ENCODE measurements at places on chromosomes 12 and 14.

GRCh38 chr14:75522224-75522982 is at the start of gene BATF:
Gene BATF, plus strand, starts transcription at chr14:75522469. Its CDS starts 214 bp downstream, at chr14:75522683.
- no peak for DNase-seq

- no peak for DNase-seq
These were observed 89.5 kb upstream of the MANSC4 start for GRCh38 chr12:27869567-27869966.

DNA sequence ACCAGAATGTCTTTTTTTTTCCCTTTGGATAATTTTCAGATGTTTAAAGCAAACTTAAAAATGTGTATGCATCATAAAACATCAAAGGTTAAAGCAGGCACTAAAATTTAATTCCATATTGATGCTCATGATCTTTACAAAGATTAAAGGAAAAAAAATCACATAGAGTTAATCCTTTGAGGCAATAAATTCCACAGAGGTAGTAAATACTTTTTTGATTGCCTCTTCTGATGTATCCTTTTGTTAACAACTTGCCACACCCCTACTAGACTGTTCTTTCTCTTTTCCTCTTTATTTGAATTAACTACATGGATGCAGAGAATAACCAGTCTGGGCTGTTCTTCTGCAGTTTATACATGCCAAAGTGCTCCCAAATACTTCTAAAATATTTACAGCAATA is 45.2 kb upstream of the KCNJ8 start:
- DNase-seq, result no peak

- no peak for DNase-seq
These were observed 397.8 kb downstream of the SEC23A start for GRCh38 chr14:38705220-38705619.

- DNase-seq, result no peak
These were observed 85.6 kb downstream of the SMOC1 start for GRCh38 chr14:69964841-69965240.

DNA sequence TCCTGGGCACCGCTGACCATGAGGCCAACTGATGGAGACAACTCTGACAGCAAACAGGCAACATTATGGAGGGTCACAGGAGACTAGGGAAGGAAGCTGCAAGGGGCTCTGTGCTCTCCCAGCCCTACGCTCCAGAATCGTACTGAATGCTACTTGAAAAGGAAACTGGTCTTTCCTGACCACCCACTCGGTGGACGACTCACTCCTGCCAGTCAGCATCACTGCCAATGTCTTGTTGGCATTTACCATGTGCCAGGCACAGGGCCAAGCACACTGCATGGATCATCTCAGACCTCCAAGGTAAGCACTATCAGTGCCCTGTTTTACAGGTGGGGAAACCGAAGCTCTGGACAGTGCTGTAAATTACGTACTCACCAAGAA is 38.0 kb downstream of the CCDC85C start:
- no peak for DNase-seq

GRCh38 chr12:132014092-132014914 is 64.6 kb downstream of the EP400 start:
- DNase-seq, result no peak

DNA sequence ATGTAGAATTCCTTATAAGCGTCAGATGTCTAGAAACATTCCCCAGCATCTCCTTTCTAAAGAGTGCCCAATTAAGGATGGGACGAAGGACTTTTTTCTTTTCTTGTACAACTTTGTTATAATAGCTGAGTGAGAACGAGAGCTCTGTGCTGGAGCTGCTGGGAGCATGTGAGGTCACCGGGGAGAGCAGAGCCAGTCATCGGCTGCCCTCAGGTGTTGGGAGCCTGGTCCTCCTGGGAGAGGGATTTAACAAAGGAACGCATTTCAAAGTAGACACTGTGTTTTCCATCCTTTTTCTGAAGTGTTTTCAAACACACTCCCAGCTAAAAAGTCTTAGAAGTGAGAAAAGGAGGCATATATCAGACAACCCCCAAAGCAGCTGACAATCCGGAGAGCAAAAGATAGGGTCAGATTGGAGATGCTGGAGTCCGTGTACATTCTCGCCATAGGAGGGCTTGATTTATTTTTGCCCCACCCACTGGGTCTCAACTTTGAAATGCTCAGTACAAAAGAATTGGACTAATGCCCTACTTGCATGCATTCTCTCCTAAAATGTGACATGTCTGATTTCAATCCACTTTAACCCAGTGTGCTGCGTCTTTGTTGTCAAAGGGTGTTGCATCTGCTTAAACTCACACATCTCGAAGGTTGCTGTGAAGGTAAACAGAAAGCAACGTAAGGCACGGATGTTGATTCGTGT is 50.8 kb upstream of the PIWIL1 start:
- DNase-seq, result no peak

- no peak for DNase-seq
These were observed 117.3 kb downstream of the CFAP54 start for GRCh38 chr12:96606644-96607043.

GRCh38 chr14:105494606-105494929 is 3.5 kb downstream of the TEDC1 start:
- DNase-seq, result no peak

GRCh38 chr14:50946234-50946935 is 2.1 kb upstream of the PYGL start:
- no peak for DNase-seq

GRCh38 chr14:93343797-93344196 is 3.2 kb upstream of the COX8C start:
- no peak for DNase-seq

- DNase-seq, result no peak
These were observed 23.8 kb upstream of the GPR132 start for GRCh38 chr14:105088812-105089745.

- DNase-seq, result no peak
These were observed 146.2 kb downstream of the DACT1 start for GRCh38 chr14:58783792-58784511.

GRCh38 chr12:96249196-96250118 is 55.3 kb downstream of the ELK3 start:
- no peak for DNase-seq

DNA sequence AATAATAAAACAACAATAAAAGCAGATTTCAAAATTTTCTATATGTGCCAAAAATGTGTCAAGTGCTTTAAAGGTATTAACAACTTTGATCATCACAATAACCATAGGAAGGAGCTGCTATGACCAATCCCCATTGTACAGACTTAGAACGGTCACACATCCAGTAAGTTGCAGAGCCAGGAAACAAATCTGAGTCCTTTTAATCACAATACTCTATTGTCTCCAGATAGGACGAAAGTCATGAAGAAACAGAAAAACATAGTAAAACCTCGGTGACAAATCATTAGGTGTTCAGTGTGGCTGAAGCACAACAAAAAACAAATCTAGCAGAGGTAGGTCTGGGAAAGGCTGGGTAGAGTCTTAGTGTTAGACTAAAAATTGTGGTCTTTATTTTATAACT is 178.8 kb downstream of the GRIP1 start:
- DNase-seq, result no peak

GRCh38 chr14:43449291-43449690 is 1057.8 kb downstream of the FSCB start:
- no peak for DNase-seq

GRCh38 chr12:122872815-122873361 is 23.0 kb downstream of the VPS37B start:
- no peak for DNase-seq

DNA sequence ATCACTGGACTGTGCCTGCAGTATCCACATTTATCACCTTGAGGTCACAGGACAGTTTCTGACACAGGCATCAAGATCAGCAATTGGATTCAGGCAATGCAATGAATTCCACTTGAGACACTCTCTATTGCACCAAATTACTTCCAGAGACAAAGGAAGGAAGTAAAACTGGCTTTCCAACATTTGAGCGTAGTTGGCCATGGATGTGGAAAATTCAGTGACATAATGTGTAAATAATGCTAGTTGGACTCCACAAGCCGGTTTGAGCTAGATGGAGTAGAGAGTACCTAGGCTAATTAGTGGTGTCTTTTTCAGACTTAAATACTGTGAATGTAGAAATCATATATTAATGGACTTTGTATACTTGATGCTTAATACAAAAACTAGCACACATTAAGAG is 168.3 kb upstream of the SYT1 start:
- DNase-seq, result no peak

- no peak for DNase-seq
These were observed 1117.0 kb downstream of the FLRT2 start for GRCh38 chr14:86646696-86647690.

GRCh38 chr12:123227581-123228258 is 5.2 kb downstream of the MPHOSPH9 start:
- DNase-seq, result no peak

DNA sequence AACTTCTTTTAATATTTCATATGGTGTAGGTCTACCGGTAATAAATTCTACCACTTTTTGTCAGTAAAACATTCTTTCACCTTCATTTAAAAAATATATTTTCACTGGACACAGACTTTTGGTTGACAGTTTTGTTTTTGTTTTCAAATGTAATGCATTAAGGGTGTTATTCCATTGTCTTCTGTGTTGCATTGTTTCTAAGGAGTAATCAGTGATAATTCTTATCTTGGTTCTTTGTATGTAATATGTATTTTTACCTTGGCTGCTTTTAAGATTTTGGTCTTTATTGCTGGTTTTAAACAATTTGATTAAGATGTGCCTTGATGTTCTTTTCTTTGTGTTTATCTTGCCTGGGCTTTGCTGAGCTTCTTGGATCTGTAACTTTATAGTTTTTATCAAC is 4.1 kb downstream of the MAP1LC3B2 start:
- DNase-seq, result no peak

GRCh38 chr14:95308073-95308472 is 11.6 kb downstream of the CLMN start:
- no peak for DNase-seq

DNA sequence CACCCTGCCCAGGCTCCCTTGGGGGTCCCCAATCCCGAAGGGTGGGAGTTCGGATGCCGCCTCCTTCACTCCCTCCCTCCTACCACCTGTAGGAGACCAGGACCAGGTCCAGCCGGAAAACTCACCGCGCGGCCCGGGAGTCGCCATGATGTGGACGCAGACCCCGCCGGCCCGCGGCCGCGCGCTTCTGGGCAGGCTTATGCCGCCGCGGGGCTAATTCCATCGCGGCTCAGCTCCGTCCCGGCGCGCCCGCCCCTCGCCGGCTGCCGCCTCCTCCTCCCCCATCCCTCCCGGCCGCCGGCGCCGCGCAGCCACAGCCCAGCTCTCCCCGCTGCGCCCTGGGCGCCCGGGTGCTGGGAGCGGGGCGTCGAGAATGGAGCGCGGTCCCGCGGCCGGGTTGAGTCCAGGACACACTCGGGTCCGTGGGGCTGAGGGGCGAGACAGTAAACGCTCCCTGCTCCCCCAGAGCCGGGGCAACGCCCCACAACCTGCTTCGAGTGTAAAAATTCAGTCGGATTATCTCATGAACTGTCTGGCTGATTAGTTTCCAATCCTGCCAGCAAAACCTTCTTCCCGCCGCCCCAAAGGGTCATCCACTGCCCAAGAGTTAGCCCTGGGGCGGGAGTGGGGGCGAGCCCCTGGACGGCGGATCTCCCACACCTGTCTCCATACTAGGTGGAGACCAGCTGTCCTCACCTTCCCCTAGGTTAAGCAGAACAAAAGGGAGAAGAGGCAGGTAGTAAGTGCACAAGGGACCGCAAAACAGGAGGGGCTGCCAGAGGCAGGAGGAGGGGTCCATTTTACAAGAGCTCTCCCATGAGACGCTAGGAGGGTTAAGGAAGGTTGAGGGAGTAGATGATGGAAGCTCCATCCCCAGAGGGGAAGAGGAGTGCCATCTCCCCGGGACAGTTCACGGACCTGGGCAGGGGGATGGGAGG is at the start of gene ANO2:
Gene ANO2 (minus strand): TSS at position 189 of the 938 bp plus-strand sequence. CDS start 42 bp downstream, at position 147.
- peak; percentile 88 for DNase-seq

Measured in urothelium cell line (cell line).